ENCODE measurements at places on chromosomes 7 and 10.

DNA sequence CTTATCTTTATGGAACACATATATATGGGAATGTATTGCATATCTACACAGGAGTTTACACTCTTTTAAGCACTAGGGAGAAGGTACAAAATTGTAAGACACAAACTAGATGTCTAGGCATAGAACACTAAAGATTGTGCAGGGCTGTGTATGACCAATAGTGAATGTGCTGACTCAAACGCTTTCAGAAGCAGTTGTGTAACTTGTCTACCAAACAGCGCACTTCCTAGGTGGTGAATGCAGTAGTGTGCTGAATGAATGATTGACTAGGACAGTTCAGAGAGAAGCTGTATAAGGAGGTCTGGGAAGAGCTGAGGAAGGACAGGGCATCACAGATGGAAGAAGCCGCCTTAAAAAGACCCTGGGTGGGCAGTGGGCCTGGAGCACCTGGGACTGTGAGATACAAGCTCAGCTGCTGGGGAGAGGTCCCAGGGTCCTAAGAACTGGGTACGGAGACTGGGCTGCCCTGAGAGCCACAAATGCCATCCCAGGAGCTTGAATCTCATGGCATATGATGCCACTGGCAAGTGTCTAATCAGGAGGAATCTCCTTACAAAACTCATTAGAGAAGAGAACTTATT, 14.2 kb downstream of the CLRN3 start:
- peak; percentile 75 for DNase-seq

DNA sequence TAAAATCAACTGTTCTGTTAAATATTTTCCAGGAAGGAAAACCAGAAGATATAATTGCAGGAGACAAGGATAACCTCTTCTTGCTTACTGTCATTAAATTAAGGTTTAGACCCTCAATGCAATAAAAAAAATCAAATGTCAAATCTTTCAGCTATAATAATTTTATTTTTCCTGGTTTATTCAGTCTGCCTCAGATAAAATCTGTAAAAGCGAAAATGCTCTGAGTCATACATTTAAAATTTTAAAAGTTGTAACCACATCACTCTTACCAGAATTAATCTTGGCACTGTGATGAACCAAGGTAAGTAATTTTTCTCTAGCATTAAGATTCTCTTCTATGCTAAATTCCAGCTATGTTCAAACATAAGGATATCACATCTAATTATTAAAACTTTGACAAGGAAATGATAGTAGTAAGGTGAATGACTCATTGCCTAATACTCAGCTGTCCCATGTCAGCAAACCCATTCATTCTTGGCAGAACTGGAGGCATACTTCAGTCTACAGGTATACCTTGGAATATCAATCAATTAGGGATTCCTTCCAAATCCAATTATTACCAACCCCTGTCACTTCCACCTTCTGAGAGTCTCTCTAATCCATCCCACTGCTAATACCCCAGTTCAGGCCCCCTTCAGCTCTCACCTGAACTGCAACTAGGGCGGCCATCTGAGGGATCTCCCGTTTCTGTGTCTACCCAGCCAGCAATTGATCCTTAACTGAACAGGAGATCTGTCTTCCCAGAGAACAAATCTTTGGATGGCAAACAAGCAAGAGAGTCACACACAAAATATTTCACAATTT, 434.1 kb downstream of the GRM8 start:
- DNase-seq, result no peak

DNA sequence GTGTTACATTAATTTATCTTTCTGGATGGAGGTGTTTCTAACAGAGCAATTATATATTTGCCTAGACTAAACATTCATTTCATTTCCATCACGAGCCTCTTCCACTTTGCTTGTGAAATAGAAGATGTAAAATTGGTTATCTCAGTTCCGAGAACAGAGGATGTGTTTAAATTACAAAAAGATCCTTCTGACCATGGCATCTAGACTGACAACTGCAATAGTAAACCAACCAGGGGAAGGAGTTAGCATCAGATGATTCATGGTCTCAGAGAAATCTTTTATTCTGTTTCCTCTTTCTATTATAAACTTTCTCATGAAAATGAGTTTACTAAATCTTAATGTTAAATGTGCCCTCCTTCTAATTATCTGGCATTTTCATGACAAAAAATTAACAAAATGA, 149.8 kb upstream of the WDR11 start:
- no peak for DNase-seq

DNA sequence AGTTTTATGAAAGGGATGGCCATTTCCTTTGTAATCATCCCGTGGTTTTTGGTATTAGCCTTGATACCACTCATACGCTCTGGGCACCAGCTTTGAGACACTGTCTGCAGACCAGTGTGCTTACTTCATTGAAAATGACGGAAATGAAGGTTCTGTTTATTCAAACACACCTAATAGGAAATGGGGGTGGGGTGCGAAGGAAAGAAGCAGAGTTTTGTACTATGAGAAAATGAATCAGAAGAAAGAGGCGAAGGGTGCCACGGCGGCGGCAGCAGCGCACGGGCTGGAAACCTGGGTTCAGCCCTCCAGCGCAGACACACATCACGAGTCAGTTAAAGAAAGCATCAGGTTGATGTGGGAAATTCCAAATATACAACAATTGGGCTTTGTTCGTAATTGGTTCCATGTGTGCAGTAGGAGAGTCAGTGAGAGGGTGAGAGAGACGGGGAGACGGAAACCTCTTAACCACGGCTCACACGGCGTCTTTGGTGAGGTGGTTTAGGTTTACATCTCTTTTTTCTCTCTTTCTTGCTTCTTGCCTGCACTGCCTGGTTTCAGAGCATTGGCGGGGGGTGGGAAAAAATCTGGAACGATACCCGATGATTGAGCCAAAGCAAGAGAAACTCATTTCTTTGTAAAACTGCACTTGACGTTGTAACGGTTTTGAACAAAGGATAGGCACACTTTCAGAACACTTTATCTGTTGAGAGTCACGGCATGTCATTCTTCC, 321.2 kb downstream of the FRMD4A start:
- DNase-seq, result peak; percentile 18

- DNase-seq, result peak; percentile 48
Observed at GRCh38 chr7:70590126-70590854, 541.7 kb upstream of the GALNT17 start.

DNA sequence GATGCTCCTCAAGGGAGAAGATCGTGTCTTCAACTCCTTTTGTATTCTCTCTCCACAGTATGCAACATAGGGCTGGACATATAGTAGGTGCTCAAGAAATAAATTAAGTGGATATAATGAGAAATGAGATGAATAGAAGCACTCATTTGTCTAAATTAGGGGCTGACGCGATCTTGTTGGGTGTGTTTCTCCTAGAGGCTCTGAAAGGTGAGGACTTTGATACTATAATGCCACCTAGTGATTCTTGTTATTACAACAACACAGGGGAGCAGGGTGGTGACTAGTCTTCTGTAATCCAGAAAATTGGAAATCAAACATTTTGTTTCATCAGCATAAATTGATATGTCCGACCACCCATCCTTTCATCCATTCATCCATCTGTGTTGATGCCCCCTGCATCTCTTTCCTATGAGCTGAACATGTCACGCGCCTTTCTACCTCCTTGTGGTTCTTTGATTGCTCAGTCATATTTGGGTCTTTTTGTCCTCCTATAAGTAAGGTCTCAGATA, 3.5 kb upstream of the CFAP58 start:
- no peak for DNase-seq

DNA sequence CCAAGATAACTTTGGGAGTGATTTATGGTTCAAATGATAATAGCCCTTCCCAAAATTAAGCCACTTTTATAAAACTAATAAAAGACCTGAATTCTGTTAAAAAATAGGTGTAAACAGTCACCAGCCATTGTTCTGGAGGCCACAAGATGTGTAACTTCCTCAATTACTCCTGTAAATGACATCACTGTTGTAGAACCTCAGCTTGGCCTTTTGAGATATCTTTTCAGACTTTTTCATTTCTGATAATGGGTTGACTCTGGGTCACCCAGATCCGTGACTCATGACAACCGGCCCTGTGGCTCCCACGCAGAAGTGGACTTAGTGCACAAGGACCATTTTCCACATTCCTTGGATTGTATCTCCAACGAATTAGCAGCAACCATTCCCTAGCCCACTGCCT, 106.6 kb downstream of the DKK1 start:
- DNase-seq, result no peak

DNA sequence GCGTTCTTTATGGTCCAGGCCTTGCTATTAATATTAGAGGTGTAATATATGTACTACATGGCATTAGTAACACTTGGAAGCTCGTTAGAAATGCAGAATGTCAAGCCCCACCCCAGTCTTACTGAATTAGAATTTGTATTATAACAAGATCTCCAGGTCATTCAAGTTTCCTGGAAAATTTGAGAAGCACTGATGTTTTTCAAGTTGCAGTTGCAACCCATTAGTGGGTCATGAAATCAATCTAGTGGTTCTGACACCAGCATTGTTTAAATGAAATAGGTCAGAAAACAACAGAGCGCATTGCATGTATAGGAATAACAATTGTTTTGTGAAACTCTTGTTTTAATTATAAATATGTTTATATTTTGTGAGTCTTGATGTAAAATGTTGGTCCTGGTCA, 28.8 kb upstream of the MICU1 start:
- DNase-seq, result no peak

- DNase-seq, result no peak
Observed at GRCh38 chr7:39587393-39587792, 21.2 kb downstream of the YAE1 start.

DNA sequence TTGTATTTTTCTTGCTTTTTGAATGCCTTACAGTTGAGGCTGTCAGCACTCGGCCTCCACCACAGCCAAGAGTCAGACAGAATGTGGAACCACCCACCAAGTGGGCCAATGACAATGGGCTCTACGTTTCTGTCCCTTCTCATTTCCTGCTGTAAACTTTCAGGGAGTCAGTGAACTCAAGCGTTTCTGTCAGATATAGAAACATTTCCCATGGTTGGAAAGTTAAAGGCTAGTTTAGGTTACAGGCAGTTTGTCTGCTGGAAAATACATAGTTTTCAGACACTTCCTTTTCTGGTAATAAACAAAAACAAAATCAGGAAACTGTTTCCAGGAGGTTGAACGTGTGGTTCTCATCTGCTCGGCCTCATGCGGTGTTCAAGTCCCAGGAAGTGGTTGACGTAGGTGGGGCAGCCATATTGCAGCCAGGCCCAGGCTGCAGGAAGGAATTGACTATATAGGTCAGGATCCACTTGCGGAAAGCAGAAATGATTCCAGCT, 245.1 kb downstream of the CAMK1D start:
- peak; percentile 34 for DNase-seq

DNA sequence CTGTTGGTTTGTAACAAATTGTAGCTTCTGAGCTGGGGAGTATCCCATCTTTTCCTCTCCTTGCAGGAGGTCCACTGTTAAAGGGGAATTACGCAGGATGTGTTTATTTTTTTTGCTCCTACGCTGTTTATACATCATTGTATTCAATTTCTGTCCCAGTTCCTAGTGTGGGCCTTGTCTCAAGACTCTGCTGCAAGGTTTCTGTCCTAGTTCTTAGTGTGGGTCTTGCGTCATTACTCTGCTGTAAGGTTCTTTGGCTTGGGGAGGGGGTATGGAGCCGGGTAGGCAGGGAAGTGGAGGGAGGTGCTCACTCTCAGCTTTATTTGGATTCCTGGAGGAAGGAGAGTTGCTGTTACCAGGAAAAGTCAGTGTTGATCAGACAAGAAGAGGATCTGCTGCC, 64.0 kb upstream of the TRIM8 start:
- no peak for DNase-seq

DNA sequence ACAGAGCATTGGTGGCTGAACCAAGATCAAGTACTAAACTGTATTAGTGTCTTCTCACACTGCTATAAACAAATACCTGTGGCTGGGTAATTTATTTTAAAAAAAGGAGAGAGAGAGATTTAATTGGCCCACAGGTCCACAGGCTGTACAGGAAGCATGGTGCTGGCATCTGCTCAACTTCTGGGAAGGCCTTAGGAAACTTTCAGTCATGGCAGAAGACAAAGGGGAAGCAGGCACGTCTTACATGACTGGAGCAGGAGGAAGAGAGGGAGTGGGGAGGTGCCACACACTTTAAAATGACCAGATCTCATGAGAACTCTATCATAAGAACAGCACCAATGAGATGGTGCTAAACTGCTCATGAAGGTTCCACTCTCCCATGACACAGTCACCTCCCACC, 95.2 kb upstream of the JCAD start:
- DNase-seq, result no peak

DNA sequence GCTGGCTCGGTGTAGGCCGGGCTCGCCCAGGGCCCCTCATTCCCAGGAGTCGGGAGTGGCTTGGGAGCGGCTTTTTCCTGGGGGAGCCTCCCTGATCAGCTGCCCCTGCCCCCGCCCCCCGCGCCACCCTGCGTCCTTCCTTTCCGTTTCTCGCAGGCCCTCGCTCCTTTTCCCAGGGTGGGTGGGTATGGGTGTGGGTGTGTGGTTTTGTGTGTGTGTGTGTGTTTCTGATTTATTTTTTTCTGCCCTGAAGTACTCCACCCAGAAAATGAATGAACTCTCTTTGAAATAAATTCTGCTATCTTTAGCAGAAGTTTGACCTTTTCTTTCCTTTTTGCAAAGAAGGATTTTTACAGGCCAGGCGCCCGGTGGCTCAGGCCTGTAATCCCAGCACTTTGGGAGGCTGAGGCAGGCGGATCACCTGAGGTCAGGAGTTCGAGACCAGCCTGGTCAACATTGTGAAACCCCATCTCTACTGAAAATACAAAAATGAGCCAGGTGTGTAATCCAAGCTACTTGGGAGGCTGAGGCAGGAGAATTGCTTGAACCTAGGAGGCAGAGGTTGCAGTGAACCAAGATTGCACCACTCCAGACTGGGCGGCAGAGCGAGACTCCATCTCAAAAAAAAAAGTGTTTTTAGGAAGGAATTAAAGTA, 30.0 kb upstream of the AP5Z1 start:
- DNase-seq, result no peak

GRCh38 chr7:129210256-129210988, 14.4 kb upstream of the AHCYL2 start:
- no peak for DNase-seq

- DNase-seq, result no peak
Observed at GRCh38 chr7:142881586-142882337, 3.8 kb downstream of the TRPV6 start.

DNA sequence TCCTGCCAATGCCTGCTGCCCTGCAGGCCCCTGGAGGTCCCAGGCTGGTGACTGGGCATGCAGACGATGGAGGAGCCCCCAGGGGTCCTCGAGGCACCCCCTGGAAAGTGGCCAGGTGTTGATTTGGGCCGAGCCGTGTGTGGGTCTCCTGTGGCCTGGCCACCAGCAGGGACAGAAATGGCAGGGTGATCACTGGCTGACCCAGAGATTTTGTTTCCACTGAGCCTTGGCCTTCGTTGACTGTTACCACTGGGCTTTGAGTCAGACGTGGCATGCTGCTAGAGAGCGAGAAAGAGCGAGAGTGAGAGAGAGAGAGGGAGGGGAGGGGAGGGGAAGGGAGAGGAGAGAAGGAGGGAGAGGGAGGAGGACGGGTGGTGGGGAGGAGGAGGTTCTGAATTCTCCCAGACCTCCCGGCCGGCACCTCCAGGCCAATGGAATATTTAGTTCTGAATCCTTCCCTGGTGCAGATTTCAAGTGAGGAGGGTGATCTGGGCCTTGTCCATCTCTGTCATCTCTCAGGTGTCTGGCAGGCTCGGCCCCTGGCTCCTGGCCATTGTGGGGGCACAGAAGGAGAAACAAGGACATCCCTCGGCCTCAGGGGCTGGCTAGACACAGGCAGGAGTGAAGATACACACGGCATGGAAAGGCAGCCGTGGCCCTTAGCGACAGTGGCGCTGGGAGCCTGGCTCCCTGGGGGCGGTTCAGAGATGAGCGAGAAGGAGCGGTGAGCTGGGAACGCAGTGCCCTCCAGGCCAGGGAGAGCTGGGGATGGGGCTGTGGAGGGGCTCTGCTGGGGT, 58.2 kb downstream of the GLRX3 start:
- DNase-seq, result no peak

- DNase-seq, result no peak
Observed at GRCh38 chr10:61397175-61397986, 55.8 kb downstream of the TMEM26 start.
